ENCODE measurements at places on chromosomes 1 and 21. TPM values are rescaled to one million over a fixed set of nuclear protein-coding genes. Genes with fewer than 3 reads are reported as not detected.

GRCh38 chr1:48493970-48494769 lies 22.2 kb upstream of the SPATA6 start:
- DNase-seq: no peak
- H3K27ac ChIP-seq: no peak overlapping the region
- no peaks in the 10 kb centered on the region for H3K36me3 ChIP-seq
- no peak overlapping the region for H3K4me3 ChIP-seq

The IL22RA1 gene
- not detected for total RNA-seq

The CFAP45 gene
- total RNA-seq: 4.7 TPM

The TMEM61 gene
- total RNA-seq: not detected

DNA sequence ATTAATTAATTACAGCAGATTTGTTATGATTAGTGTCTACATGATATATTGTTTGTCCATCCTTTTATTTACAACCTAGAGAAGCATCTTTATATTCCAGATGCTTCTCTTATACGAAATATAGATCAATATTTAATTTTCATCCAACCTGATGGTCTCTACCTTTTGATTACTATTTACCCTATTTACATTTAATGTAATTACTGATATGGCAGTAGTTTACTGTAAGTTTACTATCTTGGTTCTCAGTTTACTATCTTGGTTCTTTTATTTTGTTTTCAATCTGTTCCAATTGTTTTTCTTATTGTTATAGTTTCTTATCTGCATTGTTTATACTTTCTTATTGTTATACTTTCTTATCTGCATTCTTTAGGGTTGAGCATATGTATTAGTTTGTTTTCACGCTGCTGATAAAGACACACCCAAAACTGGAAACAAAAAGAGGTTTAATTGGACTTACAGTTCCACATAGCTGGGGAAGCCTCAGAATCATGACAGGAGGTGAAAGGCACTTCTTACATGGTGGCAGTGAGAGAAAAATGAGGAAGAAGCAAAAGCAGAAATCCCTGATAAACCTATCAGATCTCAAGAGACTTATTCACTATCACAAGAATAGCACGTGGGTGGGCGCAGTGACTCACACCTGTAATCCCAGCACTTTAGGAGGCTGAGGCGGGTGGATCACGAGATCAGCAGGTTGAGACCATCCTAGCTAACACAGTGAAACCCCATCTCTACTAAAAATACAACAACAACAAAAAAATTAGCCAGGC lies 28.9 kb downstream of the FAF1 start:
- no peaks in the 10 kb centered on the region for H3K36me3 ChIP-seq
- H3K27me3 ChIP-seq: no peaks in the 10 kb centered on the region
- H3K4me3 ChIP-seq: no peak overlapping the region
- no peak overlapping the region for H3K27ac ChIP-seq

The ZBTB8B gene
- total RNA-seq: not detected

The LCE1F gene
- total RNA-seq: not detected

The DNAJC28 gene
- not detected for total RNA-seq

GRCh38 chr1:2344744-2345296 lies 46.5 kb downstream of the MORN1 start:
- no peak overlapping the region for H3K27ac ChIP-seq
- H3K27me3 ChIP-seq: peaks cover 3% of the 10 kb centered on the region
- no peaks in the 10 kb centered on the region for H3K36me3 ChIP-seq

GRCh38 chr1:3872546-3872945 lies 15.3 kb downstream of the DFFB start:
- H3K27ac ChIP-seq: no peak overlapping the region
- peaks cover 66% of the 10 kb centered on the region for H3K36me3 ChIP-seq
- no peaks in the 10 kb centered on the region for H3K27me3 ChIP-seq

DNA sequence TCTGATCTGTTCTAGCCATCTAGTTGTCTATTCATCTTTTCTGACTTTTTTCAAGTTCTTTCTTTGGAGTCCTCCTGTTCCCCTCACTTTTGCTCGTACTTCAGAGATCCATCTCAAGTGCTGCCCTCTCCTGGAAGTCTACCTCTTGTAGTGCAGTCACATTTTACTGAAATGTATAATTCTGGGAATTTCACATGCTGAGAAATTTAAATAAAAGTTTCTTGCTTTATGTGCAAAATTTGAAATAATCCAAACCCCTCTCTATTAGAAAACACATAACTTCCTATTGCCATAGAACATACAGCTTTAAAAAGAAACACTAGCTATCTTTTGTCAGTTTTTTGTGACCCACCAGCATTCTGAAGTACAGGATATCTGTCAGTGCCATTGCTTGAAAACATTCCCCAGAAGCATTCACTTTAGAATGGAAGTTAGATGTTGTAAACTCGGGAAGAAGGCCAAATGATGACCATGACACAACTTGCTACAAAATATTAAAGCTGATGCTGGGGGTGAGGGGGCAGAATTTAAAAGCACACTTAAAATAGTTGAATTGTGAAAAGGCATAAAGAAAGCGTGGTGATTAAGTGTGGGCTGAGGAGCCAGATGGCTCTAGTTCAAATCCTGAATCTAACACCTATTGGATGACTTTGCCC lies 22.0 kb downstream of the RLF start:
- no peaks in the 10 kb centered on the region for H3K27me3 ChIP-seq
- H3K27ac ChIP-seq: no peak overlapping the region
- no peak overlapping the region for H3K4me3 ChIP-seq
- DNase-seq: no peak
- no peaks in the 10 kb centered on the region for H3K36me3 ChIP-seq

DNA sequence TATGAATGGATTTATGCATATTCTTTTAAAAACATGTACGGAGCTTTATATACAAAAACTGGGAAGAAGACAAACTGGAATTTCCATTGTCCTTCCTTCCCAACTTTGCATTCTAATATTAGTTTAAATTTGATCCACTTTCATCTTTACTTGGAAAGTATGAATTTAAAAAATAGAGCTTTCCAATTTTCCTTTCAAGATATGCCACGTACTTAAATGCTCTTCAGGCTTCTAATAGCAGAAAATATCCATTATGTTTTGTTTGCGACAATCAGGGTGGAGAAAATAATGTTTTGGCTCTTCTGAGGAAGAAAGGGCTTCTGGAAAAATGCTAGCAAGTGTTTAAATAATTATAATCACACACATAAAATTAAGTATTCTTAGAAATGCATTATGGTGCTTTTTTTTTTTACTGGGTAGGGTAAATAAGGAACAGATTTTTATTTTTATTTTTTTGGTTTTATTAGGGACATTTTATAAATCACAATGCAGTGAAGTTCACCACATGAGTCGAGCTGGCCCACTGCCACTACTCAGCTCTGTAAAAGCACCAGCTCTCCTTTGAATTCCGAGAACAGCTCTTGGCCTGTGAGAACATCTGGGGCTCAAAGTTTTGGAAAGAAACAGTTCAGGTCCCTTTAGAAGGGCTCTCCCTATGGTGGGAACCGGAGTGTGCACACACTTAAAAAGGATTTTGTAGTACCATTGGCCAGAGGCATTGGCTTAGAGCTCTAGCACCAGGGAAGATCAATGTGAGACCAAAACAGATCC lies 287.4 kb upstream of the LYPLAL1 start:
- DNase-seq: no peak
- no peaks in the 10 kb centered on the region for H3K27me3 ChIP-seq
- no peak overlapping the region for H3K4me3 ChIP-seq
- no peaks in the 10 kb centered on the region for H3K4me1 ChIP-seq
- no peaks in the 10 kb centered on the region for H3K36me3 ChIP-seq
- H3K27ac ChIP-seq: no peak overlapping the region

The GPR153 gene
- 2.7 TPM for total RNA-seq

The SLAMF1 gene
- 30.7 TPM for total RNA-seq

DNA sequence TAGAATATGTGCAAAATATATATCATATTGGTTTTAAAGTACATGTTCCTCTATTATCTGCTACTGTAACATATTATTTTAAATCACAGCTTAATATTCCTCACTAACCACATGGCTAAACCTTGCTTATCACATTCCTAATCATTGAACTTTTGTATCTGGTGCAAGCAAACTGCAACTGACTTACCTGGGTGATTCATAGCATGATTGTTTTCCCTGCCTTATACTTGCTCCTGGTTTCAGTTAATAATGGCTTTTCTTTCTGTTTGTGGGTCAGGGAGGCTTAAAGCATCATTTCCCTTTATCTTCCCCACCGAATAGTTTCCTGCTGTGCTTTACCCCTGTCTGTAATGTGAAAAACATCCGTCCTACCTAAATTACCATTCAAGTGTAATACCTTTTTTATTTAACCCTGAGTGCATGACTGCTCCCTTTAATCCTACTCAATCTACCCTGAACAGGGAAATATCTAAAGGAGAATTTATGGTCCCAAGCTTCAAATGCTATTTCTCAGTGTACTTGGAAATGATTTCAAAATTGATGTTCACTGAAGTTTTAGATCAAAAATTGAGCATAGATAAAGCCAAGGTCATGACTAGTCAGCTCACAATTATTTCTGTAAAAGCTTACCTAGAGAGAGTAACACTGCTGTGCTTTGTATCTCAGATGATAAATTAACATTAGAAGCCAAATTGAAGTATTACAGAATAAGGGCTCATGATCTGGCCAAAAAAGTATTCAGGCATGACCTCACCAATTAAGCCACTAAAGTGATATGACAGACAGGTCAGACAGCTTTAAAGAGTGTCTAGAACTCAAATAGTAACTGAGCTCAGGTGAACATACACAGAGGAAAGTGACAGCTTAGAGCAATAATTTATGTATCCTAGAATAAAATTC lies 507.1 kb downstream of the BRINP3 start:
- H3K27ac ChIP-seq: no peak overlapping the region
- H3K36me3 ChIP-seq: no peaks in the 10 kb centered on the region
- H3K4me1 ChIP-seq: no peaks in the 10 kb centered on the region
- no peak for DNase-seq

- no peak overlapping the region for H3K4me3 ChIP-seq
- H3K4me1 ChIP-seq: peaks cover 97% of the 10 kb centered on the region
- no peak for DNase-seq
- peak overlapping the region; percentile 79 for H3K27ac ChIP-seq
- peaks cover 11% of the 10 kb centered on the region for H3K36me3 ChIP-seq
These were observed 20.4 kb upstream of the PWP2 start for GRCh38 chr21:44086636-44087425.

DNA sequence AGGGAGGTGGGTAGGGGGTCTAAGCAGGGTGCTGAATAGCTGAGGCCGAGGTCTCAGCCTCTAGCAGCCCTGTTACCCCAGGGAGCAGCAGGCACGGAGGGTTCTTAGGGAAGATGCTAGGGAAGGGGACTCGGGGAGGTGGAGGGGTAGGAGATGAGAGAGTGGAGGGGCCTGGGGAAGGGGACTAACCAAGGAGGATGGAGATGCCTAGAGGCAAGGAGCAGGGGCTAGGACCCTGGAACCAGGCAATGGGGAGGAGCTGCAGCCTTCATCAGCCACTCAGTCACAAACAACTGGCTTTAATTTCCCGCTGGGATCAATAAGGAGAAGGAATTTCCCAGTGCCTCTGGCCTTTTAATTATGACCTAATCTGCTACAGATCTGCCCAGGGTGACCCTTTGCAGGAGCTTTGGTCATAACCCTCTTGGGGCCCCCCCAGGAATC lies 2.9 kb upstream of the CRABP2 start:
- no peak for DNase-seq
- H3K36me3 ChIP-seq: no peaks in the 10 kb centered on the region
- no peak overlapping the region for H3K4me3 ChIP-seq
- H3K27ac ChIP-seq: no peak overlapping the region
- H3K4me1 ChIP-seq: peaks cover 14% of the 10 kb centered on the region
- H3K27me3 ChIP-seq: peaks cover 28% of the 10 kb centered on the region

The LCE1D gene
- total RNA-seq: not detected

DNA sequence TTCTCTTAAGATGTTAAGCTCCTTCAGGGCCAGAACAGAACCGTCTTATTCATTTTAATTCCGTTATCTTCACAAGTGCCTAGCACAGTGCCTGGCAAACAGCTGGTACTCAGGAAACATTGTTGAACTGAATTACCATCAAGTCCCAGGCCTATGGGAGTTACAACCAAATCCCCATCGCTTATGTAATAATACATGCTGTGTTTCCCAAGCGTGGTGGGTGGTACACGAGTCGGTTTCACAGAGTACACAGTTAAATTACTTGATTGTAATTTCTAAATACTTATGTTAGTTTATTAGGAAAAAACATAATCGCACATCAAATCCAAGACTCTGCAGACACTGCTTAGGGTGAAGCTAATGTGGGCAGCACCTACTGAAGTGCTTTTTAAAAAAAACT lies 1.0 kb downstream of the ANGEL2 start:
- peaks cover 11% of the 10 kb centered on the region for H3K4me1 ChIP-seq
- H3K27ac ChIP-seq: peak overlapping the region; percentile 87
- no peaks in the 10 kb centered on the region for H3K27me3 ChIP-seq
- H3K4me3 ChIP-seq: peak overlapping the region; percentile 92

DNA sequence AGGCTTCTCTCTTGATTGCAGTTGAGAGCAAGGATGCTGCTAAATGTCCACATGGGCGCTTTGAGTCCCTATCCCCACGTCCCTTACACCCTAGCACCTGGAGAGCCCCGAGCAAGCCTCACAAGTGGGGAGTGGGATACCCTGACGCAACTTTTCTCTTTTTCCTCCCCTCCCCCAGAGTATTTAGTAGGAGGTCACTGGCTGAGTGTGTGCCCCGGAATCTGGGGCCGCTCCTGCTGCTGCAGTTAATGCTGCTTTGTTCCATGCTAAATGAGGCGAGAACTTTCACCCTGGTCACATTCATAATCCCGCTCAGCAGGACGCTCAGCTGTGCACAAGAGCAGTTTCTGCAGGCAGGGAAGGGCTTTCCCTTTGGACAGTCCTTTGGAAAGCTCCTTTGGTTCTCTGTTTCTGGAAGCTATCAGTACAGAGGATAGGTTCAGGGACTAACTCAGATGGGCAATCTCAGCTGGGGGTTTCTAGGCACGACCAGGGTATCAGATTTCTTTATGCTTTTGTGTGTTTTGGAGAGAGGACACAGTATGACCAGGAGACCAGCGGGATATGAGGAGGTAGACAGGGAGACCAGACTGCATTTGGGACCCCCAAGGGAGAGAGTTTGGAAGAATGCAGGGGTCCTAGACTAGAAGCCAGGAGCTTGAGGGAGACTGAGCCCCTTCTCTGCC lies 75.9 kb downstream of the NOS1AP start:
- H3K4me3 ChIP-seq: no peak overlapping the region
- no peak overlapping the region for H3K27ac ChIP-seq
- DNase-seq: no peak
- H3K27me3 ChIP-seq: peaks cover 12% of the 10 kb centered on the region
- no peaks in the 10 kb centered on the region for H3K4me1 ChIP-seq
- H3K36me3 ChIP-seq: no peaks in the 10 kb centered on the region

DNA sequence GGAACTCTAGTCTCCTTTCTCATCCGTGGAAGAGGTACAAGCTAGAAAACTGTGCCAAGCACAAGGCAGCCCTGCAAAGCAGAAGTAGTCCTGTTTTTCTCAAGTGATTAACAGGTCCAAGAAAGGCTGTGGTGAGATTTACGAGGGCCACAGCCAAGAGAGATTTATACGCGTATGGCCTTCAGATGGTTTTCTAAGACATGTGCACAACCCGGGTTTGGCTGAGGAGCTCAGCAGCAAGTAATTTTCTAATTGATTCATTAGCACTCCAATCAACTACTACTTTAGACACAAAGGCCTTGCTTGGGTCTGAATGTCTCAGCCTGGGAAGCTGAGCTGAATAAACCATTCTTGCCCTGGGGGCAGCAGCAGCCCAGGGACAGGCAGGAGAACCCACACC lies 55.8 kb downstream of the SSBP3 start:
- no peaks in the 10 kb centered on the region for H3K27me3 ChIP-seq
- no peak for DNase-seq
- no peak overlapping the region for H3K4me3 ChIP-seq
- H3K27ac ChIP-seq: no peak overlapping the region
- H3K4me1 ChIP-seq: peaks cover 55% of the 10 kb centered on the region

The IFNLR1 gene
- total RNA-seq: 2.4 TPM

The SPATA45 gene
- not detected for total RNA-seq
